Stimulated activated CD4-positive, alpha-beta T cell treated with anti-CD3 and anti-CD28 coated beads, TNF-alpha, amount 100 ng/mL, for 24 hours (primary cell): ENCODE measurements at places on chromosomes 13 and 19.

DNA sequence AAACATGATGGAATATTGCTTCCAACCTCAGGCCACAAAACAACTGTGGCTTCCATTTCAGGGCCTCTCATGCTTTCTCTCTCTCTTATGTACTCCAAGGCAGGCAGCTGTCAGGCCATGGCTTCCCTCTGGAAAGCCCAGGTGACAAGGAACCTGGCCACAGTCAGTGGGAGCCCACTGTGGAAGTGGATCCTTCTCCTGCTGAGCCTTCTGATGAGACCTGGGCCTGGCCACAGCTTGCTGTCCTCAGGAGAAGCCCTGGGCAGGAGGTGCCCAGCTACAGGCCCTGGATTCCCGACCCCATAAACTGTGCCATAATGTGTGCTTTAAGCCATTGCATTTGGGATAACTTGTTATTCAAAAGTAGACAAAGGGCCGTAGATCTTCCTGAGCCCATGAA, 71.2 kb downstream of the SPACA7 start:
- no peak for DNase-seq

GRCh38 chr19:33441828-33442227, 68.3 kb downstream of the CEBPG start:
- DNase-seq = no peak

DNA sequence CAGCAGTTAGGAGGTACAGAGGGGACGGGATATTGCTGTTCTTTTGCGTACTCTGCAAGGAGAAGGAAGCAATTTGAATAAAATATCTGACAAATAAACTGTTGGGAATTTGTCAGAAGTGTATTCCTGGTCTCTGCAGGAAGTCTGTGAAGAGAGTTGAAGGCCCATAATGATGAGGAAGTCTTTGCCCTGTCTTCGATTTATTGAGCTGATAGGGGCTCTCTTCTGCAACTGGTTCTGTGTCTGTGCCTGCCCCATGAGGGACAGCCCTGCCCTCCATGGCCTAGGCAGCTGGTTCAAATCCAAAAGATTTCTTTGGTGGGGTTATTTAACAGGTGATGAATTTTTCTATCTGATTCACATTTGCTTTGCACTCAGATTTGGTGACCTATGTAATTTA, 339.7 kb upstream of the EDNRB start:
- no peak for DNase-seq

GRCh38 chr13:103866048-103866447, 799.8 kb upstream of the SLC10A2 start:
- no peak for DNase-seq
